ENCODE measurements at places on chromosomes 1 and 21. TPM values are rescaled to one million over a fixed set of nuclear protein-coding genes. Genes with fewer than 3 reads are reported as not detected.

NGF gene
- 0.72 TPM for polyA plus RNA-seq

FHL3 gene
- polyA plus RNA-seq: 14.8 TPM

CACNA1S gene
- polyA plus RNA-seq: 0.17 TPM

FAM163A gene
- polyA plus RNA-seq: 0.15 TPM

FAM151A gene
- polyA plus RNA-seq: 0.59 TPM

KCNJ9 gene
- polyA plus RNA-seq: not detected

RCAN1 gene
- polyA plus RNA-seq: 20.9 TPM

BGLAP gene
- polyA plus RNA-seq: 2.9 TPM

RYR2 gene
- 9.4 TPM for polyA plus RNA-seq

DFFA gene
- polyA plus RNA-seq: 45.6 TPM

GRCh38 chr1:239765163-239765562, 326.5 kb upstream of the FMN2 start:
- DNase-seq: no peak

- DNase-seq: no peak
These were observed 117.4 kb upstream of the RAB3GAP2 start for GRCh38 chr1:220389634-220390033.

GRCh38 chr1:244751271-244751895, 84.1 kb upstream of the COX20 start:
- DNase-seq: no peak

GRCh38 chr1:180515857-180516388, 13.5 kb upstream of the ACBD6 start:
- no peak for DNase-seq

DNA sequence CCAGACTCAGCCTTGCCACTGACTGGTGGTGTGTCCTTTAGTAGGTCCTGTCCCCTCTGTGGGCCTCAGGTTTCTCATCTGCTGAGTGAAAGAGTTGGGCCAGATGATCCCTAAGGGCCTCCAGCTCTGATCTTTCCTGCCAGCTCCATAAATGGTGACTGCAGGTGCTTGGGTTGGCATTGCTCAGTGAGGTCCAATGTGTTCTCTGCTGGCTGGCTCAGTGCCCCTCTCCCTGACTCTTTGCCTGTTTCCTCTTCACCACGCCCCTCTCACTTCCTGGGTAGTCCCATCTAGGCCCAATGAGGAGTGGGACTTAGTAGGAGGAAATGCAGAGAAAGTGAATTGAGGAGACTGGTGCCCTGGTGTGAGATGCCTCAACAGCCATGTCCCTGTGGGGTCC, 36.6 kb downstream of the UBE2T start:
- DNase-seq: no peak

GRCh38 chr21:23401278-23401677, 2206.0 kb downstream of the MRPL39 start:
- DNase-seq: peak; percentile 2

DNA sequence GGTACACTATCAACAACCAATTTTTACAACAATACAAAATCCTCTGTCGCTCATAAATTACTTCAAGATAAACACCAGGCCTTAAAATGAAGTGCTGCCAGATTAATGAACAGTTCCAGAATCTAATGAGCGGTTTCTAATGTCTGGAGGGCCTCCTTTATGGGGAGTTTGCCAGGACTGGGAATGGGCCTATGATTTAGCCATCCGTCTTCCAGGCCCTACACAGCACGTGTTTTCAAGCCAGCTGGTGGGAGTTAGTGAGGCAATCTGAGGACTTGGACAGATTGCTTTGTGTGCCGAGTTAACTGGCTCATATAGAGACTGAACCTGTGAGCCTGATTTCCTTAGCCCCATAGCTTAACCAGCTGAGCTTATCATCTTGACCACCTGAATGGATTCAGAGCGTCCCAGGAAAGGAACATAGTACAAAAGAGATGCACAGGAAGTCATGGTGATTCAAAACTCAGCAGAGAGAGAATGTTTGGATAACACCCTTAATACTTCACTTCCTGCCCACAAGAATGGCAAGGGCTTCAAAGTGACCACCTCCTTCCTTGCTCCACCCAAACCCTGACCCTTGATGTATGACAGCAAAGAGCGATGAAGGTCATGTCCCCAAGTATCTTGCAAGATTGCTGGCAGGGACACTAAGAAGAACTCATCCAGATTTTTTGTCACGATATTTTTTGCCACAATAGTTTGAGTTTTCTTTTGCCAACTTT, 143.5 kb downstream of the SLC30A10 start:
- DNase-seq: no peak

DNA sequence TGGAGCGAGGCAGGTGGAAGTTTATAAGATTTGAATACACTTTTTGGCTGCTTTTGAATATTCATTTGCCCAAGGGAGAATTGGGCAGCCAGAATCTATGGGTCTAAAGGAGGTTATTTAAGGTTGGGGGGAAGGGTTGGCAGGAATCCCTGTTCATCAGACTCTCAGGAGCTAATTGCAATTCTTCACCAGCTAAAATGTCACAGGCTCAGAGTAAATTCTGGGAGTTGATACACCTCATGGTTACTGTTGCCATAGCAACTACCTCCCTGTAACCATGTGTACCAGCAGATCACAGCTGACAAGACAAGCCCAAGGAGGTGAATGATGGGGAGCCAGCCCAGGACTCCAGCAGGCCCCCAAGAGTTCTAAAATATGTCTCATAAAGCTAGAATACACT, 75.5 kb downstream of the CAMK2N1 start:
- DNase-seq: no peak

GRCh38 chr1:32538887-32539583, at the start of gene ZBTB8A:
TSS of gene ZBTB8A (plus strand) at chr1:32539427. CDS start at chr1:32592932, 53,505 bp downstream.
- no peak for DNase-seq

- no peak for DNase-seq
These were observed 6.0 kb upstream of the VASH2 start for GRCh38 chr1:212944229-212944901.

DNA sequence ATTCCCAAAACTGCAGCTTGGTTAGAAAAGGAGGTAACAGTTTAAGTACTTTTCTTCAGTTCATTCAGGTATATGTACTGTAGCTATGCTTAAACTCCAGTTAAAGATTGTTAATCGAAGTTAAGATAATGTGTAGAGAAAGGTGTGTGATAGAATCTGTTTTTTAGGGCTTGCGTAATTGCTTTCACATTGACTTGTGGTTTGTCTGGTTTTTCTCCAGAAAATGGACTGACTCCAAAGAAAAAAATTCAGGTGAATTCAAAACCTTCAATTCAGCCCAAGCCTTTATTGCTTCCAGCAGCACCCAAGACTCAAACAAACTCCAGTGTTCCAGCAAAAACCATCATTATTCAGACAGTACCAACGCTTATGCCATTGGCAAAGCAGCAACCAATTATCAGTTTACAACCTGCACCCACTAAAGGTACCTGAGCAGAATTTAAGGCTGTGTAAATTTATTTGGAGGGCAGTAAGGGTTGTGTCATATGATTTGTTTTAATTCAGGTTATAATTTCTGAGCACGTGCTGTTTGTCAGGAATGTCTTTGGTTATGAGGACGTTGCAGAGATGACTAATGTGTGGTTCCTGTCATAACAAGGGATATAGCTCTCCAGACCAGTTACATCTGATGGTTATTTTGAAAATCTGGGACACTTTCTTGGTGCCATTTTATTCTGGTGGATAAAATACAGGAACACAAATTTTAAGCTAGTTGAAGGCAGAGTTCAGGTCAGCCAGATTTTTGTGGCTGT, 26.0 kb downstream of the ATF6 start:
- DNase-seq: no peak

DNA sequence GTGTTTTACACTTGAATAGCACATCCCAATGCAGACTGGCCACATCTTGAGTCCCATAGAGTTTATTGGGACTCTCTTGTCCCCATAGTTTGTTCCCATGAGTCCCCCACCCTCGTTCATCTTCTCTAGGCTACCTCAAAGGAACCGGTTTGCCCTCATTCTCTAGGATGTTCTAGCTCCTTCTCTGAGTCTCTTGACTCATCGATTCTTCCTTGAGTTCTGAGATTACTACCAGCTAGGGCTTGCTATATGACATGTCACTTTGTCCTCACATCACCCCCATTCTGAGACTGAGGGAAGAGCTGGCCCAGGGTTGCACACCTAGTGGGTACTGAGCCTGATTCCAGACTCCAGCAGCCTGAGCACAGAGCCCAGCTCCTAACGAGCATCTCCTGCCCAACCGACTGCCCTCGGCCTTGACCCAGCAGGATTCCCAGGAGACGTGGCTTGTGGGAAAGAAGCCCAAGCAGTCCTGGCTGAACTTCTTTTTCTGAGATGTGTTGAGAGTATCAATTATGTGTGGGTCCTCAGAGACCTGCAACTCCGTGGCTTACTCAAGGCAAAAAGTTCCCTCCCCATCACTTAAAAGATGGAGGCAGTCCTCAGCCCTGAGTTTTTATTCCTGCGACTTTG, 42.0 kb downstream of the TMEM51 start:
- no peak for DNase-seq

DNA sequence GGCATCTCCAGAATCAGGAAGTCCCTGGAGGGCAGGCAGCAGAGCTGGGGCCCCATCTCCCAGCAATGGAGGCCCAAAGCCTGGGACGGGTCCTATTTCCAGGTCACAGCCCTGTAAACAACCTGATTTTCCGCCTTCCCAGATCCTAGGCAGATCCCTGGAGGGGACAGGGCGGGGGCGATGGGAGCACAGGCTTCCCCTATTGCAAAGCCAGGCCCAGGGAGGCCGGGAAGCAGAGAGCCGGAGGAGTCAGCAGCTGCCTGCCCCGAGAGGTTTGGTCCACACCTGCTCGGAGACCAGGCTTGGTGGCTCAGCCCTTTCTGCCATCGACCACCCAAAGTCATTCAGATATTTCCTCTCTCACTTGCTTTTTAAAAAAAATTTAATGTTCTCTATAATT, 29.2 kb downstream of the CASZ1 start:
- no peak for DNase-seq

GRCh38 chr1:81174811-81175476, 625.8 kb upstream of the ADGRL2 start:
- no peak for DNase-seq

- no peak for DNase-seq
These were observed 427 bp downstream of the AKR7A2 start for GRCh38 chr1:19311503-19311930.

DNA sequence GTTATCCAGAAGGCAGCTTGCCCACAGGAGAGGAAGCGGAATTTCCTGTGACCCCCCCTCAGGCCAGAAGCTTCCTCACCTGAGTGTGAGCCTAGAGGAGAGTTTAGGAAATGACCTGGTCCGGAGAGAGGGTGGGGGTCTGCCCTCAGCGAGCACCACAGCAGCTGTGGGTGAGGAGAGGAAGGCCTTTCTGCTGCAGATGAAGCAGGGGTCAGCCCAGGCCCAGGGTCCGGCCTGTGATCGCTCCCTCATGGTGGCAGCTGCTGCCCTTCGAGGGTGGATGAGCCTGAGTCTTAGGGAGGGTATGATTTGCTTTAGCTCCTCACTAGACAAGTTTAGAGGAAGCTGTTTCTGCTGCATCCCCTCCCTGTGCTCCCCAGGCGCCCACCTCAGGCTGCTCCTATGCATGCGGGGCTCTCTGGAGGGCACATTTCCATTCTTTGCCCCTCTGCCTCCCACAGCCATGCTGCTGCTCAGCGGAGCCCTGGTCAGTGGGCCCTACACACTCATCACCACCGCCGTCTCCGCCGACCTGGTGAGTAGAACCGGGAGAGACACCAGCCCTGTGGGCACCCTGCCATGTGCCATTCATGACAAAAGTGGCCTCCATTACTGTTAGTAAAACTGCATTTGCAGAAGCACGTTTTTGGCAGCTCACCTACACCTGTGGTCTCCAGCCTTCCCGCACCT, 53.0 kb downstream of the SLC37A1 start:
- DNase-seq: peak; percentile 77

DNA sequence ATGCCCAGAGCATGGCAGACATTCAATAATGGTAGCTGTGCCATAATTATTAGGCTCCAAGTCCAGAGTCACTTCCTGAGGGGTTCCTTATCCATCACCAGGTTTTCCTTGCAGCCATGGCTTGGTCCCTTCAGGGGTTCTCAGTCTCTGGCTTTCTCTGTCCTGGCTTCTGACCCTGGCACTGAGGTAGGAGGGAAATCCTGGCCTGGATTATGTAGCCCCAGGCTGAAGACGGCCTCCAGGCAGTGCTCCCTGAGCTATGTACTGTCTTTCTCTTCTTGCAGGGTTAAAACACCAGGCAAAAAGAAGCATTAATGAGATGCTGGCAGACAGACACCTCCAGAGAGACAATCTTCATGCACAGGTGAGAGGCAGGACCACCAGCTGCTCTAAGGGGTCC, 9.5 kb upstream of the PADI3 start:
- DNase-seq: peak; percentile 38

- no peak for DNase-seq
These were observed 43.5 kb downstream of the PROX1 start for GRCh38 chr1:214031267-214031650.

- no peak for DNase-seq
These were observed 1.8 kb downstream of the OTUD7B start for GRCh38 chr1:150008699-150009098.

- no peak for DNase-seq
These were observed 21.4 kb upstream of the TGFB2 start for GRCh38 chr1:218323568-218324225.

DNA sequence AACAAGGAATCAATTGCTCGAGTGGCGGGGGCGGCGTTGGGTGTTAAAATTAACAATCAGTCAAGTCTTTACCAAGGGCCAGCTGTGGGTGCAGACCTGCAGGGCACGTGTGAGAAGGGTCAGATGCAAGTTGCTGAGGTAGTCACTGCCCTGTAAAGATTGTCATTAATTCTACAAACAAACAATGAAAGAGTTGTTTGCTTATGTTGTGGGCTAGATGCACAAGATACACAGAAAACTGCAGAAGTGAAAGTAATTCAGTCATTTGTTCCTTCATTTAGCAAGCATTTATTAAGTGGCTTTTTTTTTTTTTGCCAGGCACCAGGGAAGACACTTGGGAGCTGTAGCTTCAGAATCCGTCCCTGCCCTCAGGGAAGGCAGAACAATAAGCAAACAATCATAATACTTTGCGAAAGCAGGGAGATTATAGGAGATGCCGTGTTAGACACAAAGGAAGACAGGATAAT, 79.5 kb downstream of the NR5A2 start:
- no peak for DNase-seq

- DNase-seq: peak; percentile 64
These were observed 9.1 kb upstream of the ATAD3B start for GRCh38 chr1:1462318-1462966.

DNA sequence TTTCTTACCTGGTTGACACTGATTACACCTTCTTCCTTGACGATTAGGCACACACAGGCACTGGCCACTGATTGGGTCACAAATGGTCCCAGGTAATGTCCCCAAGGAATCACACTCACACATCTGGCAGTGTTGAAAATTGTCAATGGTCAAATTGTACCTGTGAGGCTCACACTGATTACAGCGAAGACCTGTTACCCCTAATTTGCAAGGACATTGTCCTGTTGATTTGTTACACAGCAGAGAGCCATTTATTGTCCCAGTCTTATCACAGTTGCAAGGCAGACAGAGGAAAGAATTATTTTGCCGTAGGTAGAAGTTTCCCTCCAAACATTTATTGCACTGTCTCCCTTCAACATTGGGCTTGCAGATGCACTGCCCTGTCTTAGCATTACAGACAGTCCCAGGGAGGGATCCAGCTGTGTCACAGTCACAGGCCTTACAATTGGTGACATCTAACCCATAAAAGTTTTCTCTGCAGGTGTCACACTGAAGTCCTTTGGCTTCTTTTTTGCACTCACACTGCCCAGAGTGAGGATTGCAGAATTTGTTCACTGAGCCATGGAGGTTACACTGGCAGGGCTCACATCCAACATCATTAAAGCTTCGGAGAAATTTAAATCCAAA, 176.6 kb downstream of the USH2A start:
- DNase-seq: no peak

Measured in left lung (tissue), 14 donors.